ENCODE measurements at places on chromosomes 4 and X.

- DNase-seq: no peak
Measured at GRCh38 chr4:55637272-55637820, 1.2 kb upstream of the NMU start.

DNA sequence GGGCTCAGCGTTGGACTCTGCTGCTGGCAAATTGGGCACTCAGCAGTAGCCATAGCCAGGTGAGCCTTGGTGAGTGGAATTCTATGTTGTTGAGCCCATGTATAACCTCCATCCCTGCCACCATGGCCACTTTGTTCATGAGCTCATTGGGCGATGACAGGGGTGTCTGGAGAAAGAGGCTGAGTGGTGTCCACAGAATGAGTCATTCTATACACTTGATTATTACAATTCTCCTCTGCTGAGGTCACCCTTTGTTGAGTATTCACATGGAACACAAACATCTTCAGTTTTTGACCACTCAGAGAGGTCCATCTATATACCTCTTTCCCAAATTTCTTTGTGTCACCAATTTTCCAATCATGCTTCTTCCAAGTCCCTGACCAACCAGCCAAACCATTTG lies 1341.7 kb downstream of the PCDH7 start:
- DNase-seq: no peak

DNA sequence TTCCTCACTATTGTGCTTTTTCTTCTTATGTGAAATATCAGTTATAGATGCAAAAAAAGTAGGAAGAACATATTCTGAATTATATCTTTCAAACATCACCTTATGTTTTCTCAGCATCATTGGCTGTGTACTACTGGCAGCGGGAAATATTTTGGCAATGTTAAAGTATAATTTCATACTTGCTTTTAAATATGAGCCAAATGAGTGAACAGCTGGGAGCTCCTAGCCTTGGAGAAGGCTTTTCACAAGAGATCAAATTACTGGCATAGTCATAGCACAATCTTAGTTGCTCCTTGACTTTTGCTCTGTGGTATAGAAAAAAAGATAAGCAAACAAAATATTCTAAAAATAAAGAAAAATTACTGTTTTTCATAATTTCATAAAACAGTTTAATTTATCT lies 1575.8 kb upstream of the PABPC4L start:
- DNase-seq: no peak

DNA sequence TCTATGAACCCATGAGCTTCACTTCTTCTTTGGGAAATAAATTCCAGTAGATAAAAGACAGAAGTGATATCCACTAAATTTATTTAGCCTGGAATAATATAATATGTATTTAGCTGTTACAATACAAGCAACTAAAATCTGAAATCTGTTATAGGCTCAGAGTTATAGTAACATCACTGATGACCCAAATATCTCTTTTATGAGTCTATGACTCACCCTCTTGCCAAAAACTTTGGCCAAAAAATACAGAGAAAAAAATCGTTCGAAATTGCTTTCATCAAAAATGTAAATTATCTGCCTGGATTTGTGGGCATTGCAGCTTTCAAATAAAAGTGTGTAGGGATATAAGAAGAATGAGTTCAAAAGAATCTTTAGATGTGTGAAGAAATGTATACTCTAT lies 89.4 kb upstream of the DKK2 start:
- DNase-seq: no peak

DNA sequence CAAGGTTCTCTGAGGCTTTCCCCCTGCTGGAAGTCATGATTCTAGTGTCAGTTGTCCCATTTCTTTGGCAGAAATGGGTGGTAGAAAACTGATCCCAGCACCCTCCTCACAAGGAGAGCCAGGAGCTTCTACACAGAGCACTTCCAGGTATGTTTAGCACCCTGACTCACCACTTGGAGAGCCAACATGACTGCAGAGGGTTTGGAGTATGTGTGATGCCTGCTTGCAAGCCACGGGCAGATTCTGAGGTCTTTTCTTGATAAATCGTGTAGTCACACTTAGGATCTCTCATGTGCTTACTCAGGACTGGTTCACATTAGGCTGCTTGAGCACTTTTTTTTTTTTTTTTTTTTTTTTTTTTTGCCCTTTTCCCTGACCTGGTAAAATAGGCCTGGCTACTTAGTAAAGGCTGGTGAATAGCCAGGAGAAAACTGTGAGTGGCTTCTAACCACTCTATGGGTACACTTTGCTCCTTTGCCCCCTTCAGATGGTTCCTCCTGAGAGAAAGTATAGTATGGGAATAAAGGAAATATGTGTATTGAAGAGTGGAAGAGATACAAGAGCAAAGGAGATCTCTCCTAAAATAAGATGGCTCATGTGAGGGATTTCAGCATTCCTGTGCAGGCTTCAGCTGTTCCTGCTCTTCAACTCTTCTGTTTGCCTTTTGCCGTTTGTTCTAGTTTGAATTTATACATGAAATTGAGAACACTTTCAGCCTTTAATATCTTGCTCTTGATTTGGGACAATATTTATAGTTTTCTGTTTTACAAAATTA lies 103.6 kb downstream of the EMCN start:
- DNase-seq: no peak
